Adipocyte (in vitro differentiated cells): ENCODE measurements at places on chromosomes 6 and 20.
A peak's percentile ranks its signal among the peaks of the same experiment; 100 is the strongest.

DNA sequence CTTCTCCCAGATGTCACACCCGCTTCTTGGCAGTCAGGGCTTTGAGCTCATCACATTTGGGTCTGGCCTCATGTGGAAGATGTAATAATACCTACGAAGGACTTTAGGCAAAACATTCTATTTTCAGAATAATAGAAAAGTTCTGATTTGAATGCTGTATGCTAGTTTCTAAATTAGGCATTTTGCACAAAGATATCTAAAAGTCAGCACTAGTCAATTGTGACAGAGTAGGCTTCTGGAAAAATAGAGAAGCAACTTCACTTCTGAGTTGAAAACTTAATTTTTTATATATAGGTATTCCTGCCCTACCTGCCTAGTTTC, 38.3 kb upstream of the CD2AP start:
- no peak for DNase-seq

DNA sequence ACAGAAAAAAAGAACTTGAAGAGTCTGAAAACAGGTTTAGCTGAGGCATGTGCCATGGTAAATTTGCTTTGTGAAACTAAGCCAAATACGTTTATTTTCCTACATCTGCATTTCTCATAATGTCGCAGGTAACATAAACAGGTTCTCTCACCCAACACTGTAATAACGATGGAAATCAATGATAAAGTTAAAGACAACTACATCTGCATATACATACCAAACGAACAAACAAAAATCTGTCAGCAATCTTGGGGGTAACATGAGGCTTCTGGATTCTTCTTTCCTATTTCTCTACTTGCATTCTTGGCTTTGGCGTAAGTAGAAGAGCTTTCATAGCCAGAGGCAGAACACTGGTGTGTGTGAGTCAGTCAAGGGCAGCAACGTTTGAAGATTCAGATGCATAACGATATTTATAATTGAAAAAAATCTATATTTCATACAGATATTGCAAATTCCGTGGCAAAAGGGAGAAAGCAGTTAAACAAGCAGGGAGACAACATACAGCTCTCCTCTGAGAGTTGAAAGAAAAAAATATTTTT, 195.1 kb downstream of the EDN1 start:
- peak; percentile 55 for DNase-seq

GRCh38 chr20:63060057-63060991, 53.6 kb upstream of the BHLHE23 start:
- peak; percentile 43 for DNase-seq

- DNase-seq, result no peak
Measured at GRCh38 chr20:58585753-58586540, 65.1 kb upstream of the STX16 start.

GRCh38 chr20:57509665-57510237, 15.2 kb downstream of the CTCFL start:
- DNase-seq, result peak; percentile 10
